GM04504 (cell line): ENCODE measurements at places on chromosomes 7 and 10.

- no peak for DNase-seq
Measured at GRCh38 chr7:102261451-102261850, 25.2 kb upstream of the SH2B2 start.

GRCh38 chr7:140367528-140367927 lies 30.8 kb downstream of the SLC37A3 start:
- DNase-seq, result no peak

DNA sequence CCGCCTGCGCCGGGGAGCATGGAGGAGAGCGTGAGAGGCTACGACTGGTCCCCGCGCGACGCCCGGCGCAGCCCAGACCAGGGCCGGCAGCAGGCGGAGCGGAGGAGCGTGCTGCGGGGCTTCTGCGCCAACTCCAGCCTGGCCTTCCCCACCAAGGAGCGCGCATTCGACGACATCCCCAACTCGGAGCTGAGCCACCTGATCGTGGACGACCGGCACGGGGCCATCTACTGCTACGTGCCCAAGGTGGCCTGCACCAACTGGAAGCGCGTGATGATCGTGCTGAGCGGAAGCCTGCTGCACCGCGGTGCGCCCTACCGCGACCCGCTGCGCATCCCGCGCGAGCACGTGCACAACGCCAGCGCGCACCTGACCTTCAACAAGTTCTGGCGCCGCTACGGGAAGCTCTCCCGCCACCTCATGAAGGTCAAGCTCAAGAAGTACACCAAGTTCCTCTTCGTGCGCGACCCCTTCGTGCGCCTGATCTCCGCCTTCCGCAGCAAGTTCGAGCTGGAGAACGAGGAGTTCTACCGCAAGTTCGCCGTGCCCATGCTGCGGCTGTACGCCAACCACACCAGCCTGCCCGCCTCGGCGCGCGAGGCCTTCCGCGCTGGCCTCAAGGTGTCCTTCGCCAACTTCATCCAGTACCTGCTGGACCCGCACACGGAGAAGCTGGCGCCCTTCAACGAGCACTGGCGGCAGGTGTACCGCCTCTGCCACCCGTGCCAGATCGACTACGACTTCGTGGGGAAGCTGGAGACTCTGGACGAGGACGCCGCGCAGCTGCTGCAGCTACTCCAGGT lies 29.7 kb downstream of the CHST12 start:
- DNase-seq, result no peak

DNA sequence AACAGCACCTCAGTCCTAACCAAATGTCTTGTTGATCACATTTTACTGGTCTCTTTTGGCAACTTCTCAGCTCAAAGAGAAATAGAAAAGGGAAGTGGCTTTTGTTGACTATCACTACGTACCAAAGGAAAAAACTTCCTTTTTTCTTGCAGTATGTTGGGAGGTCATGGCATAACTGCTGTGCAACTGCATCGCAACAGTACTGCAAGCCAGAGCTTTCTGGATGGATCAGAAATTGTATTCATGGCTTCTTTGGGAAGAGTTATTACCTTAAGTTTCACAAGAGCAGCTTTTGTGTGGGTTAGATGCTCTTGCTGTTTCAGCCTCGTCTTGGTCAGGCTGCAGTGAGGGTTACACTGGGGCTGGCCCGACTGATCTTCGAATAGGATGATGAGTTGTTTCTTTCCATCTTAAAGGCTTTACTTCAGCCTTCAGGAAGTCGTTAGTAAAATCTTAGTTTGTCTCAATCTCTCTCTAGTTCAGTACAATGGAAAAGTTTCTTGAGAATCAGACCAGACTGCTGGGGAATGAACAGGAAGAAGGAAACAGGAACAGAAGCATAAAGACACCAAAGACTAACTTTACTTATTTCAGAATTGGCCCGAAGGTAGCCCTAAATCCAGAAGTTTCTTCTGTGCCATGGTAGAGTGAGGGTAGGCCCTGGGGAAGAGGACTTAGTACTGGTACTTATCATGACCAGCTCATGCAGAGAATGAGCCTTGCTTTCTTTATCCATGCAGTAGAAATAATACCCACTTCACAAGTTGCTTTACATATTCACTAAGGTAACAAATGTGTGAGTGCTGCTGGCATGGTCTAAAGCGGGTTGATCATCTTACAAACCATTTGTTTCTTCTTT lies 153.6 kb downstream of the CELF2 start:
- no peak for DNase-seq

DNA sequence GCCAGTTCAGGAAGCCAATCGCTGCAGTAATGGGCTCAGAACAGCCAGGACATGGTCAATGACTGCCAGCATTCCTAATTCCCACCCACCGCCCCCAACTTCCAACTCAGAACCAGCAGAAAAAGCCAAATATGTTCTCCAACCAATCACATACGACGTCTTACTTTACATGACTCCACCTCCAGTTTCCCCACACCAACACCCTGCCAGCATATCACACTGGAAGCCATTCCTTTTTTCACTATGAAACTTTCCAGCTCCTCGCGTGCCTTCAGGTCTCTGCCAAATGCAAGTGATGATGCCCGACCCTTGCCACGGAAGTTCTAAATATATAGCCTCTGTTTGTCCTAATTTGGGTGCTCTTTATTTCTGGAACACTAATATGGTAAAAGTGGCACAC lies 12.5 kb downstream of the NPS start:
- DNase-seq, result no peak

DNA sequence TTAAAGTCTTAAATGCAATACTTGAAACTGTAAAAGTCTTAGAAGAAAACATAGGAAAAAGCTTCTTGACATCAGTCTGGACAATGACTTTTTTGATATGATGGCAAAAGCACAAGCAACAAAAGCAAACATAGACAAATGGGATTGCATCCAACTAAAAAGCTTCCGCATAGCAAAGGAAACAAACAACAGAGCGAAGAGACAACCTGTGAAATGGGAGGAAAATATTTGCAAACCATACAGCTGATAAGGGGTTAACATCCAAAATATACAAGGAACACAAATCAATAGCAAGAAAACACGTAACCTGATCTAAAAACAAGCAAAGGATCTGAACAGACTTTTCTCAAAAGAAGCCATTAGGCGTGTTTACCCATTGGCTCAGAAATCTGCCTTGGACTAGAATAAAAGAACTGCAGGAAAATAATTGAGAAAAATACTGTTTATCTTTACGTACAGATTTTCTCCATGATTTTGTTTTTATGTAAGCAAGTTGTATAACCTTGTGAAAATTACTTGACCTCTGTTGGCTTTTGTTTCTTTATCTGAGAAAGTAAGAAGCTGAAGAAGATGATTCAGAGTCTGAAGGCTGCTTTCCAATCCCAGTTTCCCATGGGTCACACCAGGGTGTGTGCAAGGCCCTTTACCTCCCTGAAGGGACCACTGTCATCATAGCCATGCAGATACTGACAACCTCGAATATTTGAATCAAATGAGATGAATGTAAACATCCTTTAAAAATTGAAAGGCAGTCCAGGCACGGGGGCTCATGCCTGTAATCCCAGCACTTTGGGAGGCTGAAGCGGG lies 99.1 kb upstream of the LANCL2 start:
- DNase-seq, result no peak

DNA sequence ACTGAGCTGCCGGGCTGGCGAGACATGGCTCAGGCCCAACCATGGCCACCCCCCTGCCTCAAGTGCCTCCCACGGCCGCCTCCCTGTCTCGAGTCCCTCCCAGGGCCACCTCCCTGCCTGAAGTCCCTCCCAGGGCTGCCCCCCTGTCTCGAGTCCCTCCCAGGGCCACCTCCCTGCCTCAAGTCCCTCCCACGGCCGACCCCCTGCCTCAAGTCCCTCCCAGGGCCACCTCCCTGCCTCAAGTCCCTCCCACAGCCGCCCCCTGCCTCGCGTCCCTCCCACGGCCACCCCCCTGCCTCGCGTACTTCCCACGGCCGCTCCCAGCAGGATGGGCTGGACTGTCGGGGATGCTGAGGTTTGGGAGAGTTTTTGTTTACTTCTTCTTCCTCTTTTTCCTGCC lies 462.5 kb downstream of the PTPRN2 start:
- DNase-seq, result no peak

DNA sequence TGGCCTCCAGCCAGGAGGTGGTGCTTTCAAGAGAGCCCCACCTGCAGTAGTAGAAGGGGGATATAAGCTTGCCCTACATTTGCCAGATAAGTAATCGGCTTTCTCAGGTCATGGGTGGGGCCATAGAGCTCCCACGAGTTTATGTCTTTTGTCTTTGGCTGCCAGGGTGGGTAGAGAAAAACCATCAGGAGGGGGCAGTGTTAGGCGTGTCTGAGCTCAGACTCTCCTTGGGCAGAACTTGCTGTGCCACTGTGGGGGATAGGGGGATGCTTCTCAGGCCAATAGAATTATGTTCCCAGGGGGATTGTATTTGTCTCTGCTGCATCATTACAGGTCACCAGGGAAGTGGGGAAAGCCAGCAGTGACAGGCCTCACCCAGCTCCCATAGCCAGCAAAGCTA lies 12.3 kb upstream of the MRPS33 start:
- DNase-seq, result no peak

DNA sequence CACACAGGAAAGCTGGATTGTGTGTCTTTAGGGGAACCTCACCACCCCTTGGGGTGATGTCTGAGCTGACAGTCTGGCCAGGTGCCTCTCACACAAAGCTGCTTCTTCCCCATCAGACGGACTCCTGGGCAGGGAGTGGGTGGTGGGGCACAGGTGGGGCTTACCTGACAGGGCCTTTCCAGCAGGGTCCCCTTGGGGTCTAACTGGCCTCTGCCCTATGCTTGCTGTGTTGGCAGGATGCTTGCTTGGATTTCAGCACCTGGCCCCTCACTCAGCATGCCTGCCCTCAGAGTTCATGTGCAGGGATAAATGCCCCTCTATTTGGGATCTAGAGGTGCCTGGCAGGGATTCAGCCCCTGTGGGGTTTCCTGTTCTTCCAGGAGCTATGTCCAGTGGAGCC lies 496.9 kb upstream of the ZMIZ1 start:
- DNase-seq, result no peak

DNA sequence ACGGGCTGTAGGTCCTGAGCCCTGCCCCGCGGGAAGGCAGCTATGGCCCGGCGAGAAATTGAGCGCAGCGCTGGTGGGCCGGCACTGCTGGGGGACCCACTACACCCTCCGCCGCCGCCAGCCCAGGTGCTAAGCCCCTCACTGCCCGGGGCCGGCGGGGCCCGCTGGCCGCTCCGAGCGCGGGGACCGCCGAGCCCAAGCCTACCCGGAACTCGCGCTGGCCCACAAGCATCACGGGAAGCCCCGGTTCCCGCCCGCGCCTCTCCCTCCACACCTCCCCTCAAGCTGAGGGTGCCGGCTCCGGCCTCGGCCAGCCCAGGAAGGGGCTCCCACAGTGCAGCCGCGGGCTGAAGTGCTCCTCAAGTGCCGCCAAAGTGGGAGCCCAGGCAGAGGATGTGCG lies 5.5 kb upstream of the CACUL1 start:
- no peak for DNase-seq

DNA sequence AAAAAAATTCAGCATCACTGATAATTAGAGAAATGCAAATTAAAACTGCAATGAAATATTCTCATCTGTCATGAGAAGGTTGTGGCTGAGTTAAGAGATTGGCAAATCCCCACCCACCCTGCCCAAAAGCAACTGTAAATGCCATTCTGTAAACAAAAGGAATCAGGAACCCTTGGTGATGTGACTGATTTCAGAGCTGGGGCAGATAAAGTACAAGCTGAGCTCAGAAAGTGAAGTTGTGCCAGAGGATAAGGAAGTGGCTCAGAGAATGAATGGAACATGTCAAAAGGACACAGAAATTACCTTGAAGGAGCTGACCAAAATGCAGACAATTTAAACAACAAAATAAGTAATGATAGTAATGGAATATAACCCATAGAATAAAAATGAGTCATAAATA lies 32.7 kb upstream of the ARMS2 start:
- no peak for DNase-seq

DNA sequence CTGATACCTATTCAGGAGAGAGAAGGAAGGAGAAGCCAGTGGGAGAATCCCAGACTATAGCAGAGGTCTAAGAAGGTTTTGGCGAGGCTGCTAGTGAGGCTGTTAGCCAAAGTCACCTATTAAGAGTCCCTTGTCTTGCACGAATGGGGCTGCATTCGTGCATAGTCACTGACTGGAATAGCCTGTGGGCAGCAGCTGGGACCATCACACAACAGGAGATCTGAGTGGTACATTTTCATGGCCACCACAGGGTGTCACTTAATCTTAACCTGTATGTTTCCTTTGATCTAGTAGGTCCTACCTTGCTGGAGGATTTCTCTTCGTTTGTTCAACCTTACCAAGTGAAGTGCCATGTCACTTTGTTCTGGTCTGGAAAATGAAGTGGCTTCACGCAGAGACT lies 319.9 kb downstream of the BMPER start:
- no peak for DNase-seq

DNA sequence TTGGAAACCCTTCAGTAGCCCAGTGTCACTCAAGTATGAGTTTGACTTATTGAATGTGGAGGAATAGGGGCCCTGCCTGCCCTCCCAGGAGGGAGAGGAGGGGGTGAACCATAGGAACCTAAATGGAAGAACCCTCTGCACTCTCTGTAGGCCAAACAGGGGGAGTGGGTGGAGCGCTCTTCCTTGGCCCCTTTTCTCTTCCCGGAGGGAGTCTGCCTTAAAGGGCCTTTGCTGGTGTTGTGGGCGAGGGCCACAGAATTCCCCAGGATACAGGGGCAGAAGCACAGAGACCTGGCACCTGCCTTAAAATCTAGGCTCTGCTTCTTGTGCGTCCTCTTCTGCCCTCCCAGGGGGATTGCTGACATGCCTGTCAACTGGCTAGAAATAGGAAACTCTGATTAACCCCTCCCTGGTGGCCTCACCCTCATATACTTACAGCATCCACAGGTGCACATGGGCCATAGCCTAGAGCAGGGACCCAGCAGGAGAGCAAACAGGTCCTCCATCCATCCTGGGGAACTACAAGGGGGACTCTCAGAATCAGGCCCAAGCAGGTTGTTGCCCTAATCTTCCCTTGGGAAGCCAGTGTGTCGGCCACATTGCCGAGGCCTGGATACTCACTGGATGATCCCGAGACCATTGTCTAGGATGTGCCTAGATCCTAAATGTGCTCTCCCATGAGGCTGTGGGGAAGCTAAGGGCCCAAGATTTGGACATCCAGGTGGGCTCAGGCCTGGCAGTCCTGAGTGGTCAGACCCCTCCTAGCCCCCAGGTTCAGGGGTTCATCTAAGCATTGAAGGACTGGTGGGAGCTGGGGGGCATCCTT lies 3.4 kb downstream of the TRIM8 start:
- DNase-seq, result no peak

DNA sequence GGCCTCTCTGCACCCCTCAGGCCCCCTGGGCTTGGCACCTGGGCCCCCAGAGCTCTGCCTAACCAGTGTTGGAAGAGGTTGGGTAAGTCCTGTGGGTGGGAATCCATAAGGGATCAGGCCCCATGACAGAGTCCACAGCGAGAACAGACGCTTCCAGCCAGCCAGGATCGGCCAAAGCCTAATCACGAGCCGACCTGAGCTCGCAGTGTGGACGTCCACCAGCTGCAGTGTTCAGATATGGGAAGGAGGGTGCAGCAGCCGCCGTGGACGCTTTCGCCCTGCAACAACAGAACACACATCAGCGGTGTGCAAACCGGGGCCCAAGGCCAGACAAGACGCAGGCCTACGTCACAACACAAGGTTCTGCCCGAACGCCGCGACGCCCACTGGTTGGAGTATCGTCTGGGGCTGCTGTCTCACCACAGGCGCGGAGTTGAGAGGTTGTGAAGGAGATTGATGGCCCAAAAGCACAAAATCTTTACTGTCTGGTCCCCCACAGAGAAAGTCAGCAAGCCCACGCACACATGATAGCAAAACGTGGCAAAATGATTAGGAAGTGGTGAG lies 102.1 kb downstream of the FOXL3 start:
- DNase-seq, result no peak
